Cortex of kidney (tissue), 1 donor: ENCODE measurements at places on chromosomes 2 and 18.

DNA sequence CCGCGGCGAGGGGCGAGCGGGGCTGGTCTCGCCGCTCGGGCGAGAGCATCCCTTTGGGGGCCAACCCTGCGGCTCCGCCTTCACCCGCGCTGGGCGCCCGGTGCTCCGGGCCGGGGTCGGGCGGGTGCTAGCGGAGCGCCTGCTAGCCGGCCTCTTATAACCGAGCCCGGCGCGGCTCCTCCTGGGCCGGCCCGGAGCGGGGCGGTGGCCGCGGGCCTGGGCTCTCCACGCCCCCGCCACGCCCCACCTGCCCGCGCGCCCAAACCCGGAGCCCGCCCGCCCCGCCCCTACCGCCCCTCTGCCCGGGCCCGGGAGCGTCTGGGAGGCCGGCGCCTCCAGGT lies at the start of gene FOXI3:
Gene FOXI3, minus strand, starts transcription at position 129 of the 341 bp plus-strand sequence. CDS start 158 bp downstream, outside the sequence.
- no peak for DNase-seq

DNA sequence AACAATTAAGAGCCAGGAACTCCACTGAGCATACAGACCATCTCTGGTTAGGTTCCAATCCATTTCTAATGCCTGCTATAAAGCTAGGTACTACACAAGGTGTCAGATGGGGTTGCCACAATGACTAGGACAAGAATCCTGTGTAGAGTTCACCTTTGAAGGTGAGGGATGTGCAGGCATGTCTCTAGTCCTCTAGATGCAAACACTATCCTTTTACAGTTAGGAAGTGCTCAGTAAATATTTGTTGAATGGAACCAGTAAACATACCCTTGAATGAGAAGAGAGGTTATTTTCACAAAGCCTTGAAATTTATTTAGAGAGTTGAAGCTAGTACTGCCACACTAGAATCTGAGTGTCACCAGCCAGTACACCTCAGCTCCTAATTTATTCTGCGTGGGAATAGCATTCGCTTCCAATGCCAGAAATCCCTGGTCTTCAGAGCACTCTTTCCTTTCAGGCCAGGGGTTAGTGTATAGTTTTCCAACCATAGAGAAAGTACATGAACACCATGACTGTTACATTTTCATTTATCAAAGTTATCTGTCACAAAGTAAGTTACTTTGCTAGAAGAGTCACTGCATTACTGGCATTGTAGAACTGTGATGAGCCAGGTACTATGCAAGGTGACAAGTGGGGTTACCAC lies 48.3 kb downstream of the STAT1 start:
- no peak for DNase-seq

- DNase-seq, result no peak
Observed at GRCh38 chr2:177326005-177326404, 61.5 kb upstream of the NFE2L2 start.

DNA sequence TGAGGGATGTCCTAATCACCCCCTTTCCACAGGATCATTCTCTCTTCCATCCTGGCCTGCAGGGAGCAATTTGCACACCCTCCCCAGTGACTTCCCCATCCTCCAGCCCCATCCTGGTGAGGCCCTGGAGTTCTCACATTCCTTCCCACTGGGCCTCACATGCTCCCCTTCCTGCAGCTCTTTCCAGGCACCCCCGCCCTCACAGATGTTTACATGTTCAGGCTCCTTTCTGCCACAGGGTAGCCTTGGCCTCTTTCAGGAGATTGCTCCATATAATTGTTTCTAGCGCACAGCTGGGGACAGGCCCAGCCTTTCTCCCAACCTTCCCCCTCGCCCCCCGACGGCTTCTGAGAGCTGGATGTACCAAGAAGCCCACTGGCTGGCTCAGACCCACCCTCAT lies 288.4 kb upstream of the TRIB2 start:
- DNase-seq, result no peak

GRCh38 chr2:167764772-167765341 lies 482.5 kb downstream of the STK39 start:
- no peak for DNase-seq

DNA sequence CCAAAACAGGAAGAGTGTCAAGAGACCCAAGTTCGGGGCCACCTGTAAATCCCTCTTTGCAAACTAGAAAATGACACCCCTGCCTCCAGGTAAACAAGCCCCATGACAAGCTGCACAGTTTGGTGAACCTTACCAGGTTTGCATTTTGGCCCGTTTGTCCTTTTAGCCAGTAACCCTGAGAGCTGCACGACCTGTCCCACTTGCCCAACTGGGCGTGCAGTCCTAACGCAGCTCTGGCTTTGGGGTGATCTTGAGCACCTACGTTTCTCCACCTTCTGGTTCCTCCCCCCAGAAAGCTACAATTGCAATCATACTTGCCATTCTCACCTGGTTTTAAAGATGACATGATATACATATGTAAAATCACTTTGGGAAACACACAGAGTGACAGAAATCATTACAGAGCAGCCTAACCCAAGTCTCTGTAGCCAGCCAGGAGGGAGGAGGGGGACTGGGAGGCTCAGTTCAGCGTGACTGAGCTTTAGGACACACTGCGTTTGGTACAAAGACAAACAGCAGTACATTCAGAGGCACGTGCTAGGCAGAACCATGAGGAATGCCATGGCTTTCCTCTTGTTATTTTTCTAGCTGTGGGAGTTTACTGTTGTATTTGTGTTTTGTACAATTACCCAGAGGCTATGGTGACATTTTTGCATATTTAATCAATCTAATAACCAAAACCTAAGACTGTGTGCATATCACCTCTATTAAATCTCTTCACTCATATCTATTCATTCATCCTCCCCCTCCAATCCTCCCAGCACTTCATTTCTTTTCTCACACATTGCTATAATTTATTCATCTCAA lies 304.0 kb downstream of the IRS1 start:
- DNase-seq, result no peak

DNA sequence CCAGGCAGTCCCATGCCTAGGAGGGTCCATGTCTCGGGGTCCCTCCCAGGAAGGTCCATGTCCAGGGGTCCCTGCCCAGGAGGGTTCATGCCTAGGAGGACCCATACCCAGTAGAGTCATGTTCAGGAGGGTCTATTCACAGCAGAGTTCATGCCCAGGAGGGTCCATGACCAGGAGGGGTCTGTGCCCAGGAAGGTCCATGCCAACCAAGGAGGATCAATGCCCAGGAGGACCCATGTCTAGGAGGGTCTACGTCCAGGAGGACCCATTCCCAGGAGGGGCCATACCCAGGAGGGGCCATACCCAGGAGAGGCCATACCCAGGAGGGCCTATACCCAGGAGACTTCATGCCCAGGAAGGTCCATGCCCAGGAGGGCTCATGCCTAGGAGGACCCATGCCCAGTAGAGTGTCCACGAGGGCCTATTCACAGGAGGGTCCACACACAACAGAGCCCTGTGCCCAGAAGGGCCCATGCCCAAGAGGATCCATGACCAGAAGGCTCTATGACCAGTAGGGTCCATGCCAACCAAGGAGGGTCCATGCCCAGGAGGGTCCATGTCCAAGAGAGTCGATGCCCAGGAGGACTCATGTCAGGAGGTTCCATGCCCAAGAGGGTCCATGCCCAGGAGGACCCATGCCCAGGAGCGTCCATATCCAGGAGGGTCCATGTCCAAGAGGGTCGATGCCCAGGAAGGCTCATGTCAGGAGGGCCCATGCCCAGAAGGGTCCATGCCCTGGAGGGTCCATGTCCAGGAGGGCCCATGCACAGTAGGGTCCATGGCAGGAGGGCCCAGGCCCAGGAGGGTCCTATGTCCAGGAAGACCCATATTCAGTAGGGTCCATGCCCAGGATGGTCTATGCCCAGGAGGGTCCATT lies 10.1 kb downstream of the GPR35 start:
- no peak for DNase-seq

GRCh38 chr2:55430211-55430975 lies 10.7 kb upstream of the CCDC88A start:
- no peak for DNase-seq

DNA sequence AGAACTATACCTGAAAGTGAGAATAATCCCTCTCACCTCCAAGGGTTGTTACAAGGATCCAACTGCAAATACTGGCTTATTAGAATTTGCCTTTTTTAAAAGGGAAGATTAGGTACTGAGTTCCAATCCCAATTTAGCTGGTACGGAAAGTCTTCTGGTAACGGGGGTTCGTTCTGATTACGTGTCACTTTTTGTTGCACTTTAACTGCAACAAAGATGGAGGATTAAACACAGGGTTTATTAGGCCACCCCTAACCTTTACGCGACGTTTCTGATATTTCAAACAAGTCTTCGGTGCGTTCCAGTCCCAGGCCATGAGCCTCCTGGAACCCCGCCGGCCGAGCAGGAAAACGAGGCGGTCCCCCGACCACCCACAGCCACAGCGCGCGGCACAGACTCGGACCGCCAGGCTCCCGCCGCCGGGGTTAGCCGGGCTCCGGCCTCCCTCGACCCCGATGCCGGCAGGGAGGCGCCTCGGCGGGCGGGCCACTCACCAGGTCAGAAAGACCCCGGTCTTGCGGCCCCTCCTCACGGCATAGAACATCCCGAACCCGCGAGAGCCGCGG lies 411 bp downstream of the RNASEH1 start:
- no peak for DNase-seq

DNA sequence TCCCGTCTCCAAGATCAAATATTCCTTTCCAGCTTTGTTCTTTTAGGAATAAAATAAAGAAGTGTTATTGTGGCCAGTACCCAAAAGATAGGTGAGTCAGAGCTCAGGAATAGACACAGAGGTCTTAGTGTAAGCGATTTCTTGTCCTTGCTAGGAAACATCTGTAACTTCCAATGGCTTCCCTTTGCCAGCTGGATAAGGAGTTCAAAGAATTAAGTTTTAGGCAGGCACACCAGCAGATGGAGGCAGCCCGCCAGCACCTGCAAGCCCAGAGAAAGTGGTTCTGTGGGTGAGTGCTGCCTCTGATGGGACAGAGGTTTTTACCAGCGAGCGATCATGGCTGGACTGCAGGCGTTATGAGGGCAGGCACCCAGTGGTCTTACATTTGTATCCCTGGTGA lies 125.4 kb downstream of the MGAT5 start:
- no peak for DNase-seq

GRCh38 chr18:74413836-74414235 lies 43.3 kb downstream of the DIPK1C start:
- no peak for DNase-seq

- no peak for DNase-seq
Observed at GRCh38 chr2:37665604-37666362, 5.7 kb downstream of the CDC42EP3 start.

- no peak for DNase-seq
Observed at GRCh38 chr2:47401789-47402554, 984 bp upstream of the MSH2 start.

DNA sequence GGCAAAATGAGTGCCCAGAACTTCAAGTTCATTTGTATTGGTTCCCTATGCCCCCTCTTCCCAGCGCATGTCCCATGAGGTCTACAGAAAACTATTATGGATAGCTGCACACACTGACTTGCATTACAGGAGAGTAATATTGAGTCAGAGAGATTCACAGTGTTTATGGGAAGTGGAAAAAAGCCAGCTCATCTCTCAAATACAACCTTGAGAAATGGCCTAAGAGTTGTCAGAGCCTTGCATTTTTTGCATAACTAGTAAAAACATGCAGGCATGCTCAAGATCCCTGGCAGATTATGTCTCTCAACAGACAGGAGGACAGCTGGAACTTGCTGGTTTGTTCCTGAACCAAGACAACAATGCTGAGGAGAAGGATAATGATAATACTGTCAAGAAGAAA lies 1292.8 kb downstream of the DSC3 start:
- no peak for DNase-seq

- DNase-seq, result no peak
Observed at GRCh38 chr2:121234791-121235190, 50.2 kb downstream of the TFCP2L1 start.

DNA sequence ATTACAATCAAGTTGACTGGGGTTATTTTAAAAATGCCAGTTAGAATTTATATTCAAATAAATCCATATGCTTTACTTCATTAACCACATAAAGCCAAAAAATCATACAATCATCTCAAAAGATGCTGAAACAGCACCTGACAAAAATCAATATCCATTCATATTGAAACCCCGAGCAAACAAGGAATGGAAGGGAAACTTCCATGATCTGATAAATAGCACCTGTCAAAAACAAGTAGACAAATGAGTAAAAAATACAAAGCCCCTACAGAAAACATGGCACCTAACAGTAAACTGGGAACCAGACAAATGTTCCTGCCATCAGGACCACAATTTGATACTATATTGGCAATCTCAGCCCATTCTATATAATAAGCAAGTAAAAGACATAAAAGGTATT lies 227.5 kb downstream of the HDAC4 start:
- no peak for DNase-seq

DNA sequence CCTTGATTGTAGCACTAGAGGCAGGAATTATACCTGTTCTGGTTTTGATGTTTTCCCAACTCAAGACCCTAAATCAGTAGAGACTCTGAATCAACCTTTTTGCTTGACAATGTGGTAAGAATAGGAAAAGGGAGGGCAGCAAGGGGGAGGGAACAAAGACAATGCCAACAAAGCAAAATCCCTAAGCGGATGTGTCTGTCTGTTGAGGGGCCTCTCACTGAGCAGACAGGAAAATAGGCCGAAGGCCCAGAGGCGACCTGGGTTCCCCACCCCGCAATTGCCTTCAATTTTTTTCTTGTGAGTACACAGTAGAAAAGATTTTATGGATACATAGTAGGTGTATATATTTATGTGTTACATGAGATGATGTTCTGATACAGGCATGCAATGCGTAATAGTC lies 75.6 kb downstream of the MAP4K4 start:
- no peak for DNase-seq

- no peak for DNase-seq
Observed at GRCh38 chr18:5286525-5286924, 9.0 kb downstream of the ZBTB14 start.

- DNase-seq, result no peak
Observed at GRCh38 chr2:237278568-237278967, 135.4 kb downstream of the COL6A3 start.

DNA sequence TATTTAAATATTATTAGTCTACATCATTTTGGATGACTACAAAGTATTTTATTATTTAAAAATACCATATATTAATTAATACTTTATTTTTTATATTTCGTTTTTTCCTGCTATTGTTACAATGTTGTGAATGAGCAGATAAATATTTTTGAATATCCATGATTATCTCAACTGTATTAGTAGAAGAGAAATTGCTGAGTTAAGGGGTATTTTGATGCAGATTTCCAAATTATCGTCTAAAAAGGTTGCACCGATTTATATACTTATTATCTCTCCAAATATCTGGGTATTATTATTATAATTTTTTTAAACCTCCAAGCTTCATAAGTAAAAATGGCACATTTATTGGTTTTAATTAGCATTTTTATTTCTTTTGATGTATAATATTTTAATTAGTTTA lies 8.9 kb upstream of the IL1RL1 start:
- DNase-seq, result no peak

GRCh38 chr18:47594621-47595086 lies 335.8 kb downstream of the SMAD2 start:
- DNase-seq, result no peak

DNA sequence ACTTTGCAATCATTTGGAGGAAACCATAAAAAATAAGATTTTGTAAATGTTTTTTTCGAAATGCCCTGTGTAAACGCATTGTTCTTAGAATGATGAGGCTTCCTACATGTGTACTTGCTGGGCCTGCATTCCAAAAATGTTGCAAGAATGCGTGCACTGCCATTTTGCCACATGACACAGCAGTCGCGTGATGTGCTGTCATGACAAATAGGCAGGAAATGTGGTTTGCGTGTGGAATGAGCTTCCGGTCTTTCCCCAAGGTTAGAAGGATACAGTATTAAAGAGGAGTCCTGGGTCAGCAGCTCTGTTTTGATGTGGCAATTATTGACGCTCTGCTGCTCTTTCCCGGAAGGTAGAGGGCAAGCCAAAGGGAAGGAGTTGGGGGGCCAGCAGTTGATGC lies 18.1 kb upstream of the SERPINB2 start:
- no peak for DNase-seq
